ENCODE measurements at places on chromosomes 13 and 19.

- no peak for DNase-seq
Measured at GRCh38 chr13:44651209-44651608, 75.1 kb upstream of the TSC22D1 start.

GRCh38 chr19:43439032-43439708 lies 24.5 kb downstream of the TEX101 start:
- DNase-seq = no peak

DNA sequence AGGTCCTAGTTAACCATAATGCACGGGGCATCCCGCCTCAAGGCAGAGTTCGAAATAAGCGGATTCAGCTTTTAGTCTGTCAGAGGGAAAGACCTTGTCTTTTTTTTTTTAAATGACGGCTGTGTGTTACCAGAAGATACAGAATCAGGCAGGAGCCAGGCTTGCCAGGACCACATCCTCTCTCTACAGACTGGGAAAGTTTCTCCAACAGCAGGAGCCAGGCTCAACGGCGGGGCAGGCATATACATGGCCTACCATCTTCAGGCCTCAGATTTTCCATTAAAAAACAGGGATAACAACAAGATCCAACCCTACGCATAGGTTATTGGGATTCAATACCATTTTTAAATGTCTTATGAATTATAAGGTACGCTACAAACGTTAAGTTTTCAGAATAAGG lies 17.8 kb downstream of the IRS2 start:
- no peak for DNase-seq

DNA sequence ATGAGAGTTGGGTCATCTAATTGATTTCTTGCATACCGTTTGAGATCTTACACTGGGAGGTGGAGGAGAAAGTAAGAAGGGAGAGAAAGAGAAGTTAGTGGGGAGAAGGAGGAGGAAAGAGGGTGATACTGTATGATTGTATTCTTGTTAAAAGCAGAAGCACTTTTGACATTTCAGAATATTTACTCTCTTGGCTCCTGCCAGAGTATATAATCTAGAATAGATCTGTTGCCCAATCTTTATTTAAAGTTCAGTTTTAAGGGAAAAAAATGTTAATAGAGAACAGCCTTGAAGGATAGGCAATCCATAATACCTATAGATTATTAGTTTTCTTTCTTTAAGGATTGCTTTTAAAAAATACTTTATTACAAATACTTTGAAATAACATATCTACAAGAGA lies 41.5 kb downstream of the PDS5B start:
- DNase-seq = no peak

DNA sequence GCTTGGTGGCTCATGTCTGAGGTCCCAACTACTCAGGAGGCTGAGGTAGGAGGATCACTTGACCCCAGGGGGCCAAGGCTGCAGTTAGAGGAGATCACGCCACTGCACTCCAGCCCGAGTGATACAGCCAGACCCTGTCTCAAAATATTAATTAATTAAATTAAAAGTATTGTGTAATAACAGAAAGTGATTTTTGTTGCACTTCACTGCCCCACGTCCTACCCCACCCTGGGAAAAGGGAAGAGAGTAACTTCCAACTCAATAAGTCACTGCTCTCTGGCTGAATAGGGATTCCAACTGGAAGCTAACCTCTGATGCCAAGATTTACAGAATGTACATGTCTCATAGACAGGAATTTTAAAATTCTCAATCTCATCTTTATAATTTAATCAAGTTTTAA lies 47.2 kb downstream of the ZNF611 start:
- no peak for DNase-seq
